Fibroblast of lung (primary cell): ENCODE measurements at places on chromosomes 7 and 10. TPM values are rescaled to one million over a fixed set of nuclear protein-coding genes. Genes with fewer than 3 reads are reported as not detected.

GRCh38 chr10:122139627-122140170, 131.4 kb upstream of the BTBD16 start:
- DNase-seq, result no peak

Gene CACNA2D1
- 45.7 and 64.4 TPM in 2 replicates for total RNA-seq

DNA sequence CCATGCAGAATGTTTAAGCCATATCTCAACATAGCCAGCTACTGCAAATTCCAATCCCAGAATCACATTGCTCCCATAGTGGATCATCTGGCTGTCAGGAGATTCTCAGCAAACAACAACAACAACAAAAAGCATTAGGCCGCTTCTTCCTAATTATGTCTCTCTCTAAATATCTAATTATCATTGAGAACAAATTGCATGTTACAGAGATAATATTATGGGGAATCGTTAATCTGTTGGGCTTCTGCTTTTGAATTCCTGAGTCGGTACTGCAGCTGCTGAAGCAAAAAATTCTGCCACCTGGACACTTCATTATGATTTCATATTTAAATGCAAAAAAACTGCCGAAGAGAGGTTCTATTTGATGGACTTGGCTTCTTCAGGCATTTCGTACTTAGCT, 388.7 kb downstream of the GFRA1 start:
- no peak for DNase-seq

DNA sequence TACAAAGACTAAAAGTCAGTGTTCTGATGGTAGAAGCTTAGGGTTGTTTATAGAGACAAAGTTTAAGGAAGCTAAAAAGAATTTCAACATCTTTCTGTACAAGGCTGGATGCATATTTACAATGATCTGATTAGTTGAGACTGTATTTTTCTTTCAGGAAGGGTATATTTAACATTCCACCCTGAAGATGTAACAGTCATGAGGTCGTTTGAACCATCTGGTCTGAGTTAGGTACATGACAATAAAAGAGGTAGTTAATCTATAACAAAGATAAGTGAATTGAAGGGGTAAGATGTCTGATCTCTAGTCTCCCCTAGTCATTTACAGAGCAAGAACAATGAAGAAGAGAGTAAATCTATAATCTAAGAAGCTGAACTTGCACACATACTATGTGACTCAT, 821.2 kb downstream of the CNTNAP2 start:
- no peak for DNase-seq

Gene PAPOLB
- under 0.01 TPM in 2 replicates for total RNA-seq

GRCh38 chr7:121393005-121393366, 3.1 kb downstream of the FAM3C start:
- DNase-seq, result no peak

Gene SPDYE9
- total RNA-seq, result not detected in 2 replicates

Gene RBP3
- not detected in 2 replicates for total RNA-seq

Gene FFAR4
- total RNA-seq, result not detected in 2 replicates

Gene MRC1
- total RNA-seq, result under 0.01 TPM in 1 of 2 replicates, not detected in the other

Gene GDF2
- not detected in 2 replicates for total RNA-seq

Gene FAM131B
- 3.8 and 4.4 TPM in 2 replicates for total RNA-seq

GRCh38 chr7:67813621-67814292, 817.1 kb downstream of the TYW1 start:
- no peak for DNase-seq

DNA sequence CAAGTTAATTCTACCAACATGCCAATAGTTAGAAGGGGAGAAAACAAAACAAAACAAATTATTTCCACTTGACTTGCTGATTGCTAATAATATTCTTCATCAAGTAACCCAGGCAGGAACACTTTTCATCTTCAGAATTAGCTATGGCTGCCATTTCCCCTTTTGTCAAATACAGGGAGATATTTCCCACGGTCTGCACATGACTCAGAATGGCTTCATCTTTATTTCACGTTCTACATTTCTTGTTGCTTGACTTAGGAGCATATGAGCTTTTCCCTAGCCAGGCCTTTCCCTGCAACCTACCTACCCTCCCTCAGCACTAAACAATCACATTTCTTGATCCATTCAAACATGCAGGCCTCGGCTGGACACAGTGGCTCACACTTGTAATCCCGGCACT, 6.5 kb downstream of the CPVL start:
- no peak for DNase-seq
